ENCODE measurements at places on chromosomes 13 and 19.

GRCh38 chr19:47652285-47652684 is 43.4 kb downstream of the BICRA start:
- DNase-seq, result no peak

DNA sequence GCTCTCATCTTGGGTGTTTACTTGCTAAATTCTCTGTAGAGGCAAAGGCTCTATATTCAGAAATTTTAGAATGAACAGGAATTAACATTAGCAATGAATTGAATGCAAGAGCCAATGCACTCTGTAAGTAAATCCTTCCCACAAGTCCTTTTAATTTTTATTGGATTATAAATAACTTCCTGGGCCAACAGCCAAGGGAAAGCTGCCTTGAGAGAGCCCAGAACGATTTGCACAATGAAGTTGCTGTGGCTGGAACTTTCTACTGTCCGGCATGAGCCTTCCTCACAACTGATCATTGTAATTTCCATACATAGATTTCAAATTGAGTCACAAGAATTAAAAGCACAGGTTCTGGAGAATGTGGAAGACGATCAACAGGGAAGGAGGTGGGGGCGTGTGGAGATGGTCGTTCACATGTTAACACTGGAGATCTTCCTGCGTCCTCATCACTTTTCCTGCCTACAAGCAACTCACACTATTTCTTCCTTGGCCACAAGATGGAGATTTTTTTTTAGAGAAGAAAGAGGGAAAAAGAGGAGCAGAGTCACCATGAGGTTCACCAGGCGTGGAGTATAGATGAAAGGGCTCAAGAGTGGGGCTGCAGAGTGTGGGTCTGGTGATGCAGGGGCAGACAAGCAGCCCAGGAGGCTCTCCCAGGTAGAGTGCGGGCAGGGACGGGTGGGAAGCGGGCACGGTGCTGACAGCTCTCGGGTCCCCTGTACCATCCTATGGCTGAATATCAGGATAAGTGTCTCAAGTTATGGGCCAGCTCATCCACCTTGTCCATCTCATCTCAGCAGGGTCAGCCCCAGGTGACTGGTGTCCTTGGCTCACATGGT is 110.7 kb downstream of the SOX1 start:
- no peak for DNase-seq

GRCh38 chr13:40564342-40565001 is 102.0 kb downstream of the FOXO1 start:
- peak; percentile 58 for DNase-seq

- peak; percentile 45 for DNase-seq
Measured at GRCh38 chr19:47427241-47428176, 8.2 kb upstream of the MEIS3 start.

GRCh38 chr13:101211261-101211660 is 205.0 kb downstream of the NALCN start:
- DNase-seq, result no peak

DNA sequence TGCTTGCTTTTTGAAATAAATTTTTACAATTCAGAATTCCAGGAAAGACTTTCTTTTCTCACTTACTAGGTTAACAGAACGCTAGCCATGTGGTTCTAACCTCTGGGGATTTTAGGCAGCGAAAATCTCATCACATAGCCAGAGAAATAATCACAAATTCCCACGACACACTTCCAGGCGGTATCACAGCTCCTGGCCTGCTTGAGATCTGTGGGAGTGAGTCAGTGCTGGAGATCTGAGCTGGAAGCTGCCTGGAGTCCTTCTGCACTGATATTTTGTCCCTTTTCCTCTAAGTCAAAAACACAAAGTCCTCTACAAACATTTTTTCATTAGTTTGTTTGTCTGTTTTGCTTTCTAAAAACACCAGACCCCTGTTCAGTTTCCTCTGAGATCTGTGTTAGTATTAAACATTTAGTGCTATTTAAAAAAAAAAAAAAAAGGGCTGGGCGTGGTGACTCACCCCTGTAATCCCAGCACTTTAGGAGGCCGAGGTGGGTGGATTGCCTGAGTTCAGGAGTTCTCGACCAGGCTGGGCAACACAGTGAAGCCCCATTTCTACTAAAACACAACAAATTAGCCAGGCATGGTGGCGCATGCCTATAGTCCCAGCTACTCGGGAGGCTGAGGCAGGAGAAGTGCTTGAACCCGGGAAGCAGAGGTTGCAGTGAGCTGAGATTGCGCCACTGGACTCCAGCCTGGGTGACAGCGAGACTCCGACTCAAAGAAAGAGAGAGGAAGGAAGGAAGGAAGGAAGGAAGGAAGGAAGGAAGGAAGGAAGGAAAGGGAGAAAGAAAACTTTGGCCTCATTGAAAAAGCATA is 12.2 kb upstream of the UBE2L5 start:
- DNase-seq, result peak; percentile 39

- no peak for DNase-seq
Measured at GRCh38 chr13:106440866-106441265, 94.6 kb downstream of the EFNB2 start.

- DNase-seq, result no peak
Measured at GRCh38 chr19:45115809-45116615, 23.0 kb downstream of the PPP1R37 start.

DNA sequence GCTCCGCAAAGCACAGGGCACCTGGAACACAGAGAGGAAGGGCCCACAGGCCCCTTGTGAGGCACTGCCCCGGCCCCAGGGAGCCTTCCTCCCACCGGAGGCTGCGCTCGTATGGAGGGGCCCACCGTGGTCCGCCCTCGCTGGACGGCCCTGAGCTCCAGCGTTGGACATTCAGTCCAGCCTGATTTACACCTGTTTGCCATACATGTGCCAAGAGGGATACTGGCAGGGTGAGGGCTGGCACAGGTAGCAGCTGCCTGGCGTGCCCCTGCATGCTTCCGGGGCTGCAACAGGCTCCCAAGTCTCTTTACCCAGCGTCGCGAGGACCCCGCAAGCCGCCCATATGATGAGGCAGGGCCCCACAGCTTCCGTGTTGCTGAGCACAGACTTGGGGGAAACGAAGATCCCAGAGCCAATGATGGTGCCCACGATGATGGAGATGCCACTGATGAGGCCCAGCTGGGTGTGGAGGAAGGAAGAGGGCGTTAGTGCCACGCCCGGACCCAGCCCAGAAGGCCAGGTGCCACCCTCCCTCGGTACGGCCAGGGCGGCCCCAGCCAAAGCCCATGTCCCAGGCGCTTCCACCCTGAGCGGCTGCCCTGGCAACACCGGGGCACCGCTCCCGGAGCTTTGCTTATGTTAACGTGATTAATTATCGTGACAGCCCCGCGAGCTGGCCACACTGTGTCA is 5.1 kb downstream of the SLC7A9 start:
- no peak for DNase-seq

DNA sequence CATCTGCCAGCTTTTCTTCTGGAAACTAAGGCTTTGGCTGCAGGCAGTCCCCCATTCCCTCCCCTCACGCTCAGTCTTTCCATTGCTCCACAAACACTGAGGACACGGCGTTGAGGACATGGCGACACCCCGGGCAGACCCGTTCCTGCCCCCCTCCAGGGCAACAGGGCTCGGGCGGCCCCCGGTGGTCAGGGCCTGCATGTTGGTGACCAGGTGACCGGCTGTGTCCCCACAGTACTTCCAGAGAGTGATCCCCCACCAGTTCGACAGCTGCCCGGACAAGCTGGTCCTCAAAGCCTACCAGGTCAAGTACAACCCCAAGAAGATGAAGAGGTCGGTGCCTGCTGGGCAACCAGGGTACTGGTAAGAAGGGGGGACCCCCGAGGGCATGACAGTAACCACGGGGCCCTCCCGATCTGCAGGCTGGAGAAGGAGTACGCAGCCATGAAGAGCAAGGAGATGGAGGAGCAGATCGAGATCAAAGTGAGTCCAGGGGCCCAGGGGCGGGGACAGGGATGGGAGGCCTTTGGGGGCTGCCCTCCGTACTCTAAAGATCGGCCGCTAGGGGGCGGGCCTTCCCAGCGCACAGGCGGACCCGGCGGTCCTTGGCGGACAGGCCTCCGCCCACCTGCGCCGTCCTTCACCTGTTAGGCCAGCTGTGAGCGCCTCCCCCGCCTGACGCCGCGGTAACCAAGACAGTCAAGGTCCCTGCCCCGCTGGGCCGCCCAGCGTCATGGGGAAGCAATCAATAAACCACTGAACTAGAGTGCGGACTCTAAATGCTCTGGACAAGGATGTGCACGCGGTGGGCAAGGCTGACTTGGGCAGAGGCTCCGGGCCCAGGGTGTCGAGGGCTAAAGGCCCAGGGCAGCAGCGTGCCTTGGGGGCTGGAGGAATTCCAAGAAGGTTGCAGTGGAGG is 21.1 kb downstream of the PRR36 start:
- DNase-seq, result peak; percentile 91
